CD8-positive, alpha-beta T cell (primary cell): ENCODE measurements at places on chromosomes 7 and 10.

GRCh38 chr7:75915416-75916156 lies 631 bp downstream of the POR start:
- DNase-seq: peak; percentile 9

GRCh38 chr10:3537518-3537917 lies 247.5 kb downstream of the KLF6 start:
- DNase-seq: no peak

DNA sequence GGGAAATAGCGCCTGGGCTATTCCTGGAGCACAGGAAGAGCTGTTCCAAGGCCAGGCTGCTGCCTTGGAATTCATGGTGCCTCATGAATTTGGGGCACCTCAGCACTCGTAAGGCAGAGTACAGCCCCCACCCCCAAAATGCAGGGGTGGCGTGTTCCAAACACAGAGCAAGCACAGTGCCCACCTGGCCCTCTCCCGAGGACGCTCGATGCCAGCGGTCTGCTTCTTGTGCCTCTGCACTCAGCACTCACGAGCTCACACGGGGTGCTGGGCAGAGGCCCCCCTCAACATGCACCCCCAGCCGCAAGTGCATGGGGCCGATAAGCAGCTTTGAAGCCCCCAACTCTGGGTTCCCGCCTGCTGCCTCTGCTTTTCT lies 60.1 kb downstream of the ZRANB1 start:
- peak; percentile 31 for DNase-seq

- no peak for DNase-seq
Observed at GRCh38 chr10:1465418-1465911, 271.9 kb downstream of the ADARB2 start.

- DNase-seq: no peak
Observed at GRCh38 chr10:117929327-117930067, 117.2 kb downstream of the RAB11FIP2 start.

GRCh38 chr10:77859865-77860282 lies 66.7 kb downstream of the DLG5 start:
- no peak for DNase-seq

- no peak for DNase-seq
Observed at GRCh38 chr10:132891368-132891767, 51.0 kb downstream of the CFAP46 start.

GRCh38 chr7:121831351-121831750 lies 41.6 kb upstream of the PTPRZ1 start:
- DNase-seq: no peak

DNA sequence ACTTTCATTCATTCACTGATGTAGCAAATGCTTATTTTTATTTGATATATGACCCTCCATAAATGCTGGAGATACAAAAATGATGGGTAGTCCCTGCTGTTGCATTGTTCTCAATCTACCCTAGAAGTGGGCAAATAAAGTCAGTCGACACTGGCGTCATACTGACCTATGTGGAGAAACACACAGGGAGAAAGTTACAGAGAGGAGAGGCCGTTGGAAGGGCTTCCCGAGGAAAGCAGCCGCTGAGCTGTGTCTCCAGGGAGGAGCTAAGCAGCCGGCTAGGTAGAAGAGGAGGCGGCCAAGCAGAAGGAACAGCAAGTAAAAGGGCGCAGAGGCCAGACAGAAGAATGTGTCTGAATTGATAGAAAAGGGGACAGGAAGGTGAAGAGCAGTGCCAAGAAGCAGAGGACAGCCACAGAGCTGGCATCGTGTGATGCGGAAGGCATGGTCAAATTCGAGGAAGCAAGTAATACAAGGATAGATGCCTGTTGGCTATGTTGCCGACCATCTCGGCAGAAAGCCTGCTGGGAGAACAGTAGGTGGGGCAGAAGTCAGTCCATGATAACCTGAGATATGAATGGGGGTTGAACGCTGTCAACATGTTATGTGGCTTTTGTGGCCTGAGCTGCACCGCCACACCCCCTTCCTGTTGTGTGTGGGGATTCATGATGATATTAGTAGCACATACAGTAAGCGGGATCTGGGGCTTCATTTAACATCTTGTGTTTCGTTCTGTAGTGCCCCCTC lies 25.9 kb downstream of the ST8SIA6 start:
- DNase-seq: peak; percentile 80

GRCh38 chr7:889391-889790 lies 13.0 kb downstream of the GET4 start:
- DNase-seq: no peak

- DNase-seq: peak; percentile 42
Observed at GRCh38 chr10:110355141-110355831, 50.6 kb upstream of the SMNDC1 start.

DNA sequence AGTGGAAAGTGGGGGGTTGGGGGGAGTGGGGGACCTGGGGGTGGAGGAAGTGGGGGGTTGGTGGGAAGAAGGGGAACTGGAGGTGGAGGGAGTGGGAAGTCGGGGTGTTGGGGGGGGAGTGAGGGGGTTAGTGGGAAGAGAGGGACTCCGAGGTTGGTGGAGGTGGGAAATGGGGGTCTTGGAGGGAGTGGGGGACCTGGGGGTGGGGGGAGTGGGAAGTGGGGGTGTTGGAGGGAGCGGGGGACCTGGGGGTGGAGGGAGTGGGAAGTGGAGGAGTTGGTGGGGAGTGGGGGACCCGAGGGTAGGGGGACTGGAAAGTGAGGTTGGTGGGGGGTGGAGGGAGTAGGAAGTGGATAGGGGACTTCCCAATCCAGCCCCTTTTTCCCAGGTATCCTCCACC lies 906 bp upstream of the MMD2 start:
- no peak for DNase-seq

DNA sequence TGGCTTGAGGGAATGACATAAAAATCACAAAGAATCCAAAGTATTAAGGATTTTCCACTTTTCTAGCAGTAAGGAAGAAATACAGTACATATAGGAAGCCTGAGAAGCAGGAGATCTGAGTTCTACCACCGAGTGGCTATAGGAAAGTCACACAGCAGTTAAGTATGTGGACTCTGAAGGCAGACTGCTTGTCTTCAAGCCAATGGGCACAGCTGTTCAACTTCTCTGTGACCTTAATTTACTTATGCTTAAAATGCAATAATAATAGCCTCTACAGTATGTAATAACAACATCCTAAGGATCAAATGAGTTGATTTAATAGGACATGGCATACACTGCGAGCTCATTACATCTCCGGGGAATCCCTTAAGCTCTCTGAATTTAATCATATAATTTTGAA lies 68.0 kb downstream of the CTTNBP2 start:
- DNase-seq: no peak

DNA sequence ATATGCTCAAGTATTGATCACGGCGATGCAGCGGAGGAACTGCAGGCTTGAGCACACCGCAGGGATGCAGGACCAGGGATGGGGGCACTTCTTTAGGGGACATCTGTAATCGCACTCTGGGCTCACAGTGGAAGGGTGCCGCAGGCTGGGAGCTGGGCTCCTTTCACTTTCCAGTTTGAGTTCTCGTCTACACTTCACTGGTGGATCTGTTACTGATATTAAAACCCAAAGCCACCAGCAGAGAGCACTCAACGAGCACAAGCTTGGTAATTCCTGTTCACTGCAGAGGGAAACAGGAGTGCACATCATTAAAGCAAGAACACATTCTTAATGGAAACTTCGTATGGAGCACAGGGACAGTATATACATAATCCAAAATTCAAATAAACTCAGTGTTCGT lies 91.3 kb downstream of the PARD3 start:
- no peak for DNase-seq

DNA sequence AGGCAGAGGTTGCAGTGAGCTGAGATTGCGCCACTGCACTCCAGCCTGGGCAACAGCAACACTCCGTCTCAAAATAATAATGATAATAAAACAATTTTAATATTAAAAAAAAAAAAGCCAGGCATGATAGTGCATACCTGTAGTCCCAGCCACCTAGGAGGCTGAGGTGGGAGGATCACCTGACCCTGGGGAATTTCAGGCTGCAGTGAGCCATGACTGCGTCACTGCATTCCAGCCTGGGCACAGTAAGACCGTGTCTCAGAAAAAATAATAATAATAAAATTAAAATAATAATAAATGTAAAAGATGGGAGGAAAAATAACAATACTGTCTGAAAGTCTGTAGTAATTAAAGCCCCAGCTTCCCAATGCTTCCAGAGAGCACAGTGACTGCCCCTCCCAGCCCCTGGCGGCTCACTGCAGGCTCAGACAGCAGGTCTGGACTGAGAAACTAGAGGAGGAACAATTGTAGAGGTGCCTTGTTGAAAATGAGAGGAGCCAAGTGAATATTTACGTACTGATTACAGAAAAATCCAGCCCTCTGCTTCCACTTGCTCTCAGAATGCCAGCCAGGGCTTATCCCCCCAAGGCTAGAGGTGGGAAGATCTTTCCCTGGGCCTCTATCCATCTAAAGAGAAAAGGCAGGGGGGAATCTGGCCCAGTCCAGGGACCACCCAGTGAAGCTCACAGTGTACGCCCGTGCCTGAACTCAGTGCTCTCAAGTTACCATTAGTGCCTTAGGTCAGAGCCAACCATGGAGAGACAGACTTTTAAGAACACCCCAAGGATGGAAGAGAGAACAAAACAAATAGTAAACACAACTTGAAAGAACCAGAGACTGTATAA lies 112.8 kb downstream of the PARD3 start:
- DNase-seq: no peak

GRCh38 chr10:33145451-33146188 lies 187.6 kb upstream of the ITGB1 start:
- no peak for DNase-seq

DNA sequence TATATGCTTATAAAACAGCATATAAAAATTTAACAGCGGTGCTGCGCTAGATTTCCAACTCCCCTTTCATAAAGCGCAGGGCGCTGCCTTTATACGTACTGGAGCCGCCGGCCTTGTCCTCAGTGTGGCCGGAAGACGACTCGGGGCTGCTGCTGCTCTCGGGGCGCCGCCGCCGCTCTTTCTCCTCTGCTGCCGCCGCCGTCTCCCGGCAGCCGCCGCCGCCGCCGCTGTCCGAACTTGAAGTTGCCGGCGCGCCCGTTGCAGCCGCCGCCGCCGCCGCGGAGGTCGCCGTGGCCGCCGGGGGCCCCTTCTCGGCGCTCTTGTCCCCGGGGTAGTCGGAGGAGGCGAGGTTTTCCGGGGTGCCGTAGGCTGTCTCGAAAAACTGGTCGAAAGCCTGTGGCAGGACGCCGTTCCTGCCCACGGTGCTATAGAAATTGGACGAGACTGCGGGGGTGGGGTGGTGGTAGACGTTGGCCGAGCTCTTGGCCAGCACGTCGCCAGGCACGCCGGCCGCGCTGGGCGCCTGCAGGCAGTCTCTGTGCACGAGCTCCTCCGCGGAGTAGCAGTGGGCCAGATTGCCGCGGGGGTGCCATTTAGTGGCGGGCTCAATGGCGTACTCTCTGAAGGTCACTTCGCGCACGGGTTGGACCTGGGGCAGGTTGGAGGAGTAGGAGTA lies 557 bp downstream of the HOXA11 start:
- DNase-seq: peak; percentile 55
